ENCODE measurements at places on chromosomes 7 and 10.

GRCh38 chr10:100319707-100320402 is 10.2 kb downstream of the PKD2L1 start:
- DNase-seq, result no peak

DNA sequence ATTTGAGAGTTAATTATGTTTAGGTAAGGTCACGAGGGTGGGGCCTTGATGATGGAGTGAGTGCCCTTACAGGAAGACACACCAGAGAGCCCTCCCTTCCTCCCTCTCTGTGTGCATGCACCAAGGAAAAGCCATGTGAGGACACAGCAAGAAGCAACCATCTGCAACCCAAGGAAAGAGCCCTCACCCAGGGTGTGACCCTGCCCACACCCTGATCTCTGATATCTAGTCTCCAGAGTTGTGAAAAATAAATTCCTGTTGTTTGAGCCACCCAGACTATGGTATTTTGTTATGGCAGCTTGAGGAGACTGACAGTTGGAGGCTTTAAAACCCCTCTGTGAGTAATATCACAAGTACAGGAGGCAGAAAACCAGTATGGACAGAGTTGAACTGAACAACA is 15.0 kb upstream of the MCM10 start:
- no peak for DNase-seq

DNA sequence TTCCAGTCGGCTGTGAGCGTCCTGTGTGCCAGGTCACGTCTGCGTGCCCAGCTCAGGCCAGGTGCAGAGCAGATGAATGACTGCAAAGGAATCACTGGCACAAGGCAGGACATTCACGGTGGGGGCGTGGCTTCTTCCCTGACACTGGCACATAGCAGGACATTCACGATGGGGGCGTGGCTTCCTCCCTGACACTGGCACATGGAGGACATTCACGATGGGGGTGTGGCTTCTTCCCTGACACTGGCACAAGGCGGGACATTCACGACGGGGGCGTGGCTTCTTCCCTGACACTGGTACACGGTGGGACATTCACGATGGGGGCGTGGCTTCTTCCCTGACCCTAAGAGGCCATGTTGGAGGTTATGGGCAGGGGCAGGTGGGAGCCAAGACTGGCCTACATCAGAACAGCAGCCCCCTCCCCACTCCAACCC is 64.3 kb downstream of the MYL10 start:
- DNase-seq, result no peak

DNA sequence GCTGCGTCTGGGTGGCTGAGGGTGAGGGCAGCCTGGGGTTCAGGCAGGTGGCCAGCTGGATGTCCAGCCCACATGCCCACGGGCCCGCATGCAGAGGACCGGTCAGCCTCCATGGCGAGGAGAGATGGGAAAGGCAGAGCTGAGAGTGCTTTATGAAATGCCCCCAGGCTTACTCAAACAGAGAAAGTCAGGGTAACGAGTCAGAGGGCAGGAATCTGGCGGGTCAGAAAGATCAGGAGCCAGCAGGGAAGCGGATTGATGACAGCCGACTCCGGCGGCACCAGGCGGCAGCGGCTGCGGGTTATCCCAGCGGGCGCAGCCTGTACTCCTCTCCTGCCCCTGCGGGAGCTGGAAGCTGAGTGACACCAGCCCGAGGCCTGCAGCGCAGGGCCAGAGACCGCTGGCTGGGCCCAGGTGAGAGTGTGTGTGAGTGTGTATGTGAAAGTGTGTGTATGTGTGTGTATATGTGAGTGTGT is 13.4 kb downstream of the SLC13A4 start:
- DNase-seq, result peak; percentile 71

DNA sequence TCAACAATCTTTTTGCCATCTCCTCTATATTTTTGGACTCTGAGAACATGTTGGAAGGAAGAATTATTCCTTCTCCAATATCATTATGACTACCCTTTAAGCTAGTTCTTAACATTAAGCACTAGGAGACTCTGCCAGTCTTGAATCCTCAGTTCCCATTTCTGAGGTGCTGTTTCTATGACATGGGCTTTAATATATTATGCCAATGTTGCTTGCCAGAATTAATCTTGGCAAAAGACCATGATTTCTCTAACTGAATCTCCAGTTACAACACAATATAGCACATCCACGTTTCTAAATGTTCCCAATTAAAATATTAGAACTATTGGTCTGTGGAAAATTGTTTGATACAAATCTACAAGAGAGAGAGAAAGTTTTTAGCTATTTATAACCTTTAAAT is 250.0 kb downstream of the HGF start:
- no peak for DNase-seq

DNA sequence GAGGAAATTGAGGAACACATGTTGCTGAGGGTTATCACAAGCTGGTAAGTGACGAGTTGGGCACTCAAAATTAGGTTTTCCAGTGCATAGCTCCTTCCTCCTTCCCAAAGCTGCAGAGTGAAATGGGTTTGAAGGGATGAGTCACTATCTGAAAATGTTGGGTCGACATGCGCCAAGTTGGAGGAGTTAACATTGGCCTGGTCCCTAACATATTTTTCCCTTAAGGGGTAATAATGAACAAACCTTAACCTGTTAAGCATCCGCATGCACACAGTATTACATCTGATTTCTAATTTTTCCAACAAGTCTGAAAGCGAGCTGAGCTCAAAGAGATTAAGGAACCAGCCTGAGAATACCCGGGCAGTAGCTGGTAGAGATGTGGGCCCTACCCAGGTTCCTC is 20.7 kb upstream of the TECTB start:
- DNase-seq, result peak; percentile 47

All from astrocyte of the hippocampus (primary cell).